LoVo (cell line): ENCODE measurements at places on chromosomes 7 and 10.
A peak's percentile ranks its signal among the peaks of the same experiment; 100 is the strongest.

GRCh38 chr7:78296644-78297371, 498.2 kb downstream of the PHTF2 start:
- no peak for DNase-seq

GRCh38 chr10:104059364-104059763, 26.3 kb downstream of the COL17A1 start:
- no peak for DNase-seq

DNA sequence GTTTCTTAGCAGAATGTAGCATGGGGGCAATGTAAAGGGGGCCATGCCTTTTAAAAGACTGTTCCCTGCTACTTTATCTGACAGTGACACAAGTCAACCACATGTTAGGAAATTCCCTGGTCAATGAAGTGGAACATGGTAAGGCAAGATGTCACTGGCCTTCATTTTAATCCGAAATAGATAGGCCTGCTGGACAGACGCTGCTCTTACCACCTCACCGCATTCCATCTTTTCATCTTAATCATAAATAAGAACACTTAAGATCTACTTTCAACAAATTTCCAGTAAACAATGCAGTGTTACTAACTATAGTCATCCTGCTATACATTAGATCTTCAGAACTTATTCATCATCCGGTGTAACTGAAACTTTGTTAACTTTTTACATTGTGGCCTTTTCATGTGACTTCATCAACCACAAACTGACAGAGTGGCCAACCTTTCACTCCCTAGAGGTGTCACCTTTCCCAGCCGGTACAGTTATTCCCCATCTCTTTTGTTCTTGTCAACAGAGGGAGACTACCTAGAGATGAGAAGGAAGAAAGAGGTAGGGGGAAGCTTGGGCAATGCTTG, 15.6 kb downstream of the ASB4 start:
- DNase-seq = no peak

GRCh38 chr7:121544238-121544637, 148.1 kb upstream of the FAM3C start:
- DNase-seq = no peak

- no peak for DNase-seq
Measured at GRCh38 chr7:103592187-103592586, 146.2 kb upstream of the SLC26A5 start.

- DNase-seq = no peak
Measured at GRCh38 chr7:148204639-148205304, 385.8 kb upstream of the C7orf33 start.

DNA sequence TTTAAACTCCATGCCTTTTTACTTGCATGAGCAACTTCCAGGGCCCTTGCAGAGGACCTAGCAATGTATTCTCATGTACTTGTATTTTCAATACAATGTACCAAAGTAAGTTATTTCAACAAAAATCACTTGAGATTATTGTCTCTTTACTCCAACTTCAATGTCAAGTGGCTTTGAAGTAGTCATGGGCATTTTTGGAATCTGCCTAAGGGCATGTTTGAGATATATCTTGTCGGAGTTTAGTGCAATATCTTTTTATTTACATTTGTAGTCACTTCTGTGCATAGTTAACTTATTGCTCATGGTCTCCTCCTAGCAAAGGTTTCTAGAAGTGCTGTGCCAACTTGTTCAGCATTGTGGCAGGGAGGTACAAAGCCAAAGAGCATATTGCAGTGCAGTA, 508.7 kb upstream of the SEMA3D start:
- peak; percentile 26 for DNase-seq

GRCh38 chr10:87712913-87713616, 53.4 kb downstream of the PAPSS2 start:
- no peak for DNase-seq

DNA sequence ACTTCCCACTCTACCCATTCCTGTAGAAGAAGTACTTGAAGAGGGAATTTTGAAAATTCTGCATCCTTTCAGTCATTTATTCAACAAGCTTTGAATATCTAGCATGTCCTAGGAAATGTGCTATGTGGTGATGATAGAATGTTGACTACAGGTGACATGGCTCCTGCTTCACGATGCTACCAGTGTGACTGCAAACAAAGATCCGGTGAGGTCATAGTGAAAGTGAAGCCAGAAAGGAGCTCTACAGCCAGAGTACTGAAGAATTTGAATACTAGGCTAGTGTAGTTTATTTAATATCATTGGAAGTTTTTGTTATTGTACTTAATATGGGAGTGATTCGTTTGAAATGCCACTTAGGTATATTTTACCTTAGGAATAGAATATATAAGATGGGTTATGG, 348.1 kb downstream of the TFEC start:
- DNase-seq = no peak

- peak; percentile 22 for DNase-seq
Measured at GRCh38 chr7:26083113-26083512, 68.9 kb upstream of the NFE2L3 start.

- DNase-seq = no peak
Measured at GRCh38 chr10:127961071-127961470, 54.2 kb downstream of the PTPRE start.

DNA sequence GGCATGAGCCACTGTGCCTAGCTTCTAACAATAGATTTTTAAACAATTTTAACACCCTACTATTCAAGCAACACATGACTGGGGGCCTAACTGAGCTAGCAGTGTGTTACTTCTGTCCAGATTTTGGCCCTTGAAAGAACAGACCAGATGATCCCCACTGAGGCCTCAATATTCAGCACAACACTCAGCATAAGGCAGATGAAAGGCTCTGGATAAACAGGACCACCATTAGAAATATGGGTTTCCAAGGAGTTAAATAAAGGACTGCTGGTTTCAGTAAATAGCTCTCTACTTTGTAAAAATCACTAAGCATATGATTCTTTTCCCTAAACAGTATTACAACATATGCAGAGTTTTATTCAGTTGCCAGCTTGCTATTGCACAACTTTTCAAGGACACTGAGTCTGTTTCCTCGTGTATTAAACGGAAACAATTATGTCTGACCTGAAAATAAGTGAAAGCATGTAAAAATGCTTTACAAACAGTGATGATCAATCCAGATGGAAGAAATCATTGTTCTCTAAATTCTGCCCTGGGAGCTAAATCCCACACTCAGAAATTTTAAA, 23.8 kb upstream of the FZD1 start:
- no peak for DNase-seq

GRCh38 chr10:24723386-24723787, 300 bp downstream of the ARHGAP21 start:
- peak; percentile 35 for DNase-seq

GRCh38 chr10:33489501-33490176, 155.2 kb upstream of the NRP1 start:
- no peak for DNase-seq

DNA sequence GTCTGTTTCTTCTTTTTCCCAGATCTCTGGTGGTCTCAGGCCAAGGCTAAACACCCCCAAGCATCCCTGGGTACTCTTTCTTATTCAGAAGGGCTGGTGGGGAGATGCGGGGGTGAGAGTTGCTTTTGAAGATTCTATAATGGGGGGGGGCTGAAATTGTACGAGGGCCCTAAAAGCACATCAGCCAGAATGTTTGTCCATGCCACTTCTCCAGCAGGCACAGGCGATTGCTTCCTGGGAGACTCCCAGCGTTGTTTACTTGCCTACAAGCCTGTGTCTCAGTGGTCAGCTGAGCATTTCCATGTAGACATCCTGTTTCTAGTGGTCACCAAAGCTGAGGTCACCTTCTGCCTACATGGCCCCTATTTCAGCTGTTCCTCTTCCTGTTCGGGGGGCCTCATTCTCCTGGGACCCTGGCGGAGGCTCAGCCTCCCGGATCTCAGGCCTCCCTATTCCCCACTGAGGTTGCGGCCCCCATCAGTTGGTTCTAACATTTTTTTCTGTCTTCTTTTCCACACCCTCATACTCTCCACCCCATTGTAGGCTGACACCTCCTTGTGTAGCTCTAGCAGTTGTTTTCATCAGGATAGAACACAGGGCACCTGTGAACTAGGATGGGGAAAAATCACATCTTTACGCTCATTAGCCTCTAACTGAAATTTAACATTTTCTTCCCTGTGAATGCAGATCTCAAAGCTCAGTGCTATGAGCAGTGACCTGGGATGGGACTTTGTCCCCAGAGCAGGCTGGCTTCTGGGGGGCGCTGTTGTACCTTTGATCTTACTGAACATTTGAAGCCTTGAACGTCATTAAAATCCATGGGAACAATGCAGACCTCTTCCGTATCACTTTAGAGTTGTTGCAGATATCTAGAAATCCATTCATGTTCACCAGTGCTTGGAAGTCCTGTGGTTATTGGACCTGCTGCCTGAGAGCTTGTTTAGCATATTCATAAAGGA, 286.5 kb downstream of the GLRX3 start:
- DNase-seq = no peak

DNA sequence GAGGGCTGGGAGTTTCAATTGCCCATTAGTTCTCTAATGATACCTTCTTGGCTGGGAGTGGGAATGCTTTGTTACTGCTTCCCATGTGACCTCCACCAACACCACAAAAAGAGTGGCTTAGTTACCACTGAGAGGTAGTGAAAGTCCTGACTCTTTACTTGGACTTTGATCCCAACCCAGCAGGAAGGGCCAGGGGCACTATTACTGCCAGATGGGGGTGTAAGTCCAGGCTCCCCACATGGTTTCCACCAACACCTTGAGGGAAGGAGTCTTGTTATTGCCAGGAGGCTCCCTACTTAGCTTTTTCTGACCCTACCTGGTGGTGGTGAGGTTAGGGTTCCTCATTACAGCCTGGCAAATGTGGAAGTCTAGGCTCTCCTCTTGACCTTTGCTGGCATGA, 11.4 kb downstream of the GGCT start:
- DNase-seq = no peak

GRCh38 chr10:75649466-75649865, 218.0 kb downstream of the LRMDA start:
- DNase-seq = no peak

- no peak for DNase-seq
Measured at GRCh38 chr10:71076473-71077142, 135.8 kb upstream of the UNC5B start.

DNA sequence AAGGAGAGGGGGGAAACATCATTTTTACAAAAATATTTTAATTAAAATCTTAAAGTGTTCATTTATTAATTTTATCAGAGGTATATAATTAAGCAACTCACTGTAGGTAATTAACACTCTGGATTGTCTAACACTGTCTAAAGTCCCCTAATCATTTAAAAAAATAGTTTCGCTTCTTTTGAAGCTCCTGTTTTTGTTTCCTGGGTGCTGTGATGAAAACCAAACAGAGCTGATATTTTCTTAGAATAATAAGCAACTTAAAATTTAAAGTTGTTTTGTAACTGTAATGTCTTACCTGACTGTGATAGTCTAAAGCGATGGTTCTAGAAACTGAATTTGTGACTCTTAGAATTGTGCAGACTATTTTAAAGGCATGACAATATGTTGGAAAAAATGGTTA, 961.0 kb downstream of the GATA3 start:
- DNase-seq = no peak

DNA sequence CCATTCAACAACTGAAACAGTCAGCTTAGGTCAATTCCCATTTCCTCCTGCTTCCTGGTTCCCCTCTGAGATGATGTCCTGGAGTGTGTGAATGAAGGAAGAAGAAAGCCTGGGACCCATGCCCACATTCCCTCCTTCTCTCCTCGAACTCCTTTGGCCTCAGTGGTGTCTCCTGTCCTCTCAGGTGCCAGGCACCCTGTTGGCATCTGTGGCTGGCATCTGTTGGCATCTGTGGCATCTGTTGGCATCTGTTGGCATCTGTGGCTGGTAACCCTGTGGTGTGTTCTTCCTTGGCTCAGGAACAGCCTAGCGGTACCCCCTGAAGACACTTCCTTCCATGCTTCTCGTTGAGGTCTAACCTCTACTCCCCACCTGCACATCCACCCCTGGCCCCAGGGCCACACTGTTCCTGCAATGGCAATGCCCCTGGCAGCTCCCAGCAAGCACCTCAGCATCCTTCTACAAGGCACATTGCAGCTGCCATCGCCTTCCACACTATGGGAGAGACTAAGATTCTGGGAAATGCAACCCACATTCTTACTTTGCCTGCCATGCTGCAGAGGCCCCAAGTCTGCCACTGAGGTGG, 114.4 kb upstream of the NEBL start:
- DNase-seq = no peak

DNA sequence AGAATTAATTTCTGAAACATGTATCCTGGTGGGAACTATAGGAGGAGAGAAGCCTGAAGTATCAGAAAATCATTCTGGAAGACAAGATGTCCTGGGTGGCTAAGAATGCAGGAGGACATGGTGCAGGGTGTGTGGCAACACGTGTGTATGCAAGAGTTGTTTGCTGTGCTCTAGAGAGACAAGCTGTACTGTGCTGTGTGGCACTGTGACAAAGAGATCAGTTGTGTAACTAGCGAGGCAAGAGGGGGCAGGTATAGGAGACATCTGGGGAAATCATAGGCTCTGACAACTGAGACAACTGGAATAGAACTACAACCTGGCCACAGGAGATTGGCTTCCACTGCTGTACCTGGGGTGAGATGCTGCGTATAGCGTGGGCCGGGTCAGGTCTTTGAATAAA, 9.3 kb downstream of the ITGA8 start:
- DNase-seq = no peak

DNA sequence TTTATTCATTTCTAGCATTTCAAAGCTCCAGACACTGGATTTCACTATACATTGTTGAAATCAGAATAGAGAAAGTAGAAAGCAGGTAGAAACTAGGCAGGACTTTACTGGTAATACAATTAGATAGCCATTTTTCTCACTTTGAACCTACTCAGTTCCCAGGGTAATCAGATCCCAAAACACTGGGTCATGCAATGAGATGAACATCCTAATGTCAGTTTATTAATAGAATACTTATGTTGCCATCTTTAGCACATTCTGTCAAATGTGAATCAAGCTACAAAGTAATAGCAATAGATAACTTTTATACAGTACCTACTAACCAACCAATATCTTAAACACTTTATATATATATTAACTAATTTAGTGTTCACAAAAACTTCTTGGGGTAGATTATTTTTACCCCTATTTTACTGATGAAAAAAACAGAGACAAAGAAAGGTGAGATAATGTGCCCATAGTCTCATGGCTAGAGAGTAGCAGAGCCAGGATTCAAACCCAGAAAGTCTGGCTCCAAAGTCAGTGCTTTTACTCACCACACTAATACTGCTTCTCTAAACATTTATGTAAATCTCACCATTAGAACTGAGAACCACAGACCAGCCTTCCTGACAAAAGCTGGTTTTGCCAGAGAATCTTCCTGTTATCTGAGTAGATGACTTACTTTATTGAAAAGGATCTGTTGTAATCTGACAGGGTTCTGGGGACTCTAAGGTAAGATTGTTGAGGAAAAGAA, 153.8 kb upstream of the KAT6B start:
- no peak for DNase-seq
